ENCODE measurements at places on chromosomes 16 and 17. TPM values are rescaled to one million over a fixed set of nuclear protein-coding genes. Genes with fewer than 3 reads are reported as not detected.

DNA sequence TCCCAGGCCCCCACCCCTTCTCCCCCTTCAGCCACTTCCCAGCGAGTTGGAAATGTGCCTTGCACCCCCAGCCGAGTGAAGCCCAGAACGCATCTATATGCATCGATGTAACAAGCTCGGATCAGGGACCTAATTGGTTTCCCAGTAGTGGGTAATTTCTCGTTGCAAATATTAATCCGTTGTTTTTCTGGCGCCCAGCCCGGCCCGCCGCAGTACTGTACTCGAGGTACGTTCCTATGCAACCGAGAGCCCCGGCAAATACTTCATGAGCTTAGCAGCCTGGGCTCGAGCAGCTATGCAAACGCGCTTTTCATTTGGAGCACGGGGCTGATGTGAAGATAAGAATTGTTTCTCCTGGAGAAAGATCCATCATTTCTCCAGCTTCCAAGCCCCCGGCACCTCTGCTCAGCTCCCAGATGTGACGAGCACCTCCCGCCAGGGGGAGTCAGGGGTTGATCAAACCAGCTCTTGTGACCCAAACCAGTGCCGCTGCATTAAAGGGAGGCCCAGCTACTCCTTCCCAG lies 229.8 kb downstream of the KATNIP start:
- DNase-seq = peak; percentile 84

The ZFPM1 gene
- 0.96 TPM for total RNA-seq

GRCh38 chr16:21277927-21278706 lies at the start of gene CRYM:
TSS of gene CRYM (minus strand) at chr16:21278290. CDS start at chr16:21278251, 39 bp downstream.
- DNase-seq = peak; percentile 88

DNA sequence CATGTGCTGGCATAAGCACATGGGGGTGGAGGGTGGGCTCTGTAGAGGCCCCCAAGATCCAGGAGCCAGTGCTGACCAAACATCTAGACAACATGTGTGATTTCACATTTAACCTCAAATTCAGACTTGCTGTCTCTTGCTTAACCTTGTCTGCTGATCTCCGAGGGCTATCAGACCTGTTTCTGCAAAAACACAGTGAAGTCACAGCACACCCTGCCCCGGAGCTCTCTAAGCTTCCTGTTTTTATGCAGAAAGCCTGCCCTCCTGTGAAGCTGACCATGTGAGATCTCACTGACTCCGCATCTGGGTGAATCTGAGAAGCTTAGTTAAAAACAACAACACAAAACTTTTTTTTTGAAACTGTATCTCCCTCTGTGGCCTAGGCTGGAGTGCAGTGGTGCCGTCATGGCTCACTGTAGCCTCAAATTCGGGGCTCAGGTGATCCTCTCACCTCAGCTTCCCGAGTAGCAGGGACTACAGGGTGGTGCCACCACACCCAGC lies 6.6 kb upstream of the DPEP2 start:
- no peak for DNase-seq

GRCh38 chr17:72204742-72205141 lies 83.9 kb downstream of the SOX9 start:
- no peak for DNase-seq

The NOL11 gene
- total RNA-seq = 90.4 TPM

- no peak for DNase-seq
Observed at GRCh38 chr17:2789700-2790099, 6.5 kb upstream of the RAP1GAP2 start.

The UNC13D gene
- total RNA-seq = 0.96 TPM

GRCh38 chr17:70258465-70258864 lies 89.1 kb downstream of the KCNJ2 start:
- DNase-seq = no peak

DNA sequence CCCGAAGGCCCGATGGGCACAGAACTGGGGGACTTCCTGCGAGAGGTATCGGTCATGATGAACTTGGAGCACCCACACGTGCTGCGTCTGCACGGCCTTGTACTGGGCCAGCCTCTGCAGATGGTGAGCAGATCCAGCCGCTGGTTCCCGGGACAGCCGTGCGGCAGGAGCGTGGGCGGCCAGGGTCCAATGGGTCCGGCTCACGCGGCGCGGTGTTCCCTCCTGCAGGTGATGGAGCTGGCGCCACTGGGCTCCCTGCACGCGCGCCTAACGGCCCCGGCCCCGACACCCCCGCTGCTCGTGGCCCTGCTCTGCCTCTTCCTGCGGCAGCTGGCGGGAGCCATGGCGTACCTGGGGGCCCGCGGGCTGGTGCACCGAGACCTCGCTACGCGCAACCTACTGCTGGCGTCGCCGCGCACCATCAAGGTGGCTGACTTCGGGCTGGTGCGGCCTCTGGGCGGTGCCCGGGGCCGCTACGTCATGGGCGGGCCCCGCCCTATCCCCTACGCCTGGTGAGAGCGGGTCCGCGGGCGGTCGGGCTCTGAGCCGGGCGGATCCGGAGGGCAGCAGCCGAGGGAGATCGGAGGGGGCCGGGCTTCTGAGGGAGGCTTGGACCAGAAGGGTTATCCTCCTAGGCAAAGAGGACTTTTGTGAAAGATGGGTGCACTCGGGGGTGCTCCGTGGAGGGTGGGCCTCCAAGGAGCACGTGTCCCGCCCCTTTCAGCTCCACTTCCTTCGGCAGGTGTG lies 3.0 kb downstream of the TNK1 start:
- peak; percentile 91 for DNase-seq

DNA sequence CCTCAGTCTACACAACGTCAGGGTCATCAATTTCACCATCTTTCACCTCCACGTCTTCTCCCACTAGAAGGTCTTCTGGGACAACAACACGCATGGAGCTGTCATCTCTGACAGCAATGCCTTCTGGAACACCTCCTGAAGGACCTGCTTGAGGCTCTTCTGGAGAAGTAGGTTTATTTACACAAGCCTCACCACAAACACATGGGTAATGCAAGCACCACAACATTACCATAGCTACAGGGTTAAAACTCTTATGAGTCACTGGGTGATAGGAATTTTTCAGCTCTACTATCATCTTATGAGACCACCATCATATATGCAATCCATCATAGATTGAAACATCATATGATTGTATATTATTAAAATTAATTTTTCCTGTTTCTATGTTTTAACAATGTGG lies 215.4 kb downstream of the CHD9NB start:
- DNase-seq = no peak

DNA sequence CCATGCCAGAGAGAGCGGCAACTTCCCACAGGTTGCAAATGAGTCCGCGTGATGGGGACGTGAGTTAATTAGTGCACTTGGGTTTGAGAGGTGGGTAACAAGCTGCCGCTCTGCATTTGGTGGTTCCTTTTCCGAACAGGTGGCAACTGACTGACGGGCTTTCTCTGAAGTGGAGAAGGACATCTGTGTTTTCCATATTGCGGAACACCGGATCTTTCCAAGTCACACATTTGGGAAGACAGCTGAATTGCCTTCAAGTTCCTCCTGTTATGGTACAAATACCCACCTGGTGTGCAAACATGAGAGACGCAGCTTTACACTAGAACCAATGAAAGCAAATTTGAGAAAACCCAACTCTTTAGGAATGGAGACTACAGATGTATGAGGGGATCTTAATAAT lies 451.3 kb upstream of the ZFHX3 start:
- DNase-seq = no peak

DNA sequence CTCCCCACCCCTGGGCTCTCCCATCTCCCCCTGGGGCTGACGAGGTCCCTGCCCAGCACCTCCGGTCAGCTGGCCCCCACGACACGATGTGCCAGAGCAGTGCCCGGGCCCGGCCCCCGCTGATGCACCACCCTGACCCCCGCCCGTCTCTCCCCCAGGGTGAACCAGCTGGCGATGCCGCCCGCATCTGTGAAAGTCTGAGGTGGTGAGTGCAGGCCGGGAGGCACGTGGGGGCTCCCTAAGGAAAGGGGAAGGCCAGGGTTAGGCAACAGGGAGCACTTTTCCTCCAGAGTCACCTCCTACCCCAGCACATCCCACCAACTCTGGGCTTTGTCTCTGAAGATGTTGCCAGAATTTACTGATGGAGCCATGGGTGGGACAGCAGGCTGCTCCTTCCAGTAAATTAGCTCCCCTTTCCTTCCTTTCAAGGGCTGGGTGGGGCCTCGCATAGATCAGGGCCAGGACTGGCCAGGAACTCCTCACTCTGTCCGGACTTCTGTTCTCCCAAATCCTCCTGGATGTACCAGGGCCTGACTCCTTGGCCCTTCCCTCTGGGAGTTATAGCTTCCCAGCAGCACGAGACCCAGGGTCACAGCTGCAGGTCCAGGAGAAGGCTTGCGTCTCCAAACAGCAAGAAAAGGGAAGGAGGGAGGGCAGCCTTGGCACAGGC lies 18.3 kb downstream of the MYBBP1A start:
- no peak for DNase-seq

GRCh38 chr16:1561266-1561665 lies 27.8 kb downstream of the TMEM204 start:
- DNase-seq = no peak

The LDHD gene
- total RNA-seq = 3.8 TPM

DNA sequence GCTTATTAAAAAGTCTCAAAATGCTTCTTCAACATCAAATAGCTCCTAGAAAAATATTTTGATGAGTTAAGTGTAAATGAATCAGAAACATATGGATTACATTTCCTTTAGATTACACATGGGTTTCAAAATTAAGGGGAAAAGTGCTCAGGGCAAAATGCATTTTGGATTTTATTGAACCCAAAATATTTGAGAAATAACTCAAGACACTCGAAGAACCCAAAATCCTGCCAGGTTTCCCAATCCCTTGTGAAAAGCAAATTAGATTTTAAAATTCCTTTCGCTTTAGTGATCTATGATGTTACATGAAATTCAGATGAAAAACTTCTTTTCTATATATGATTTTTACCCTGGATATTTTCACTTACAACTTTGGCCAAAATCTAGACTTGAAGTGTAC lies 847.4 kb upstream of the SOX9 start:
- DNase-seq = no peak

- DNase-seq = peak; percentile 43
Observed at GRCh38 chr17:14396547-14396946, 95.7 kb downstream of the HS3ST3B1 start.

DNA sequence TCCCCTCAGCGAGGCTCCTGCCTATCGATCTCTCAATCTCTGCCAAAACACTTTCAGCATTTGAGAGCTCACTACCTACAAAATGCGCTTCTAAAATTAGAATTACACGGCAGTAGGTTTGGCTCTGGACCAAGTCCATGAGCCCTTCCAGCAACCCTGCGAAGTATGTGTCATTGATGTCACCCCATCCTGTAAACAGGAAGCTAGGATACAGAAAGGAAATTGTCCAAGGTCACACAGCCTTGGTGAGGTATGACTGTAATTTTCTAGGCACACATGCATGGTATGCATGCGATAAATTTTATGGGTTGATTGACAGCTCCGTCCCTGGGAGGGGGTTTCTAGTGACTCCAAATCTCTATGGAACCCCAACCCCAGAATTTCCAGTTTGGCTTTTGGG lies 330.3 kb upstream of the CDH5 start:
- DNase-seq = no peak

The CDH16 gene
- not detected for total RNA-seq

DNA sequence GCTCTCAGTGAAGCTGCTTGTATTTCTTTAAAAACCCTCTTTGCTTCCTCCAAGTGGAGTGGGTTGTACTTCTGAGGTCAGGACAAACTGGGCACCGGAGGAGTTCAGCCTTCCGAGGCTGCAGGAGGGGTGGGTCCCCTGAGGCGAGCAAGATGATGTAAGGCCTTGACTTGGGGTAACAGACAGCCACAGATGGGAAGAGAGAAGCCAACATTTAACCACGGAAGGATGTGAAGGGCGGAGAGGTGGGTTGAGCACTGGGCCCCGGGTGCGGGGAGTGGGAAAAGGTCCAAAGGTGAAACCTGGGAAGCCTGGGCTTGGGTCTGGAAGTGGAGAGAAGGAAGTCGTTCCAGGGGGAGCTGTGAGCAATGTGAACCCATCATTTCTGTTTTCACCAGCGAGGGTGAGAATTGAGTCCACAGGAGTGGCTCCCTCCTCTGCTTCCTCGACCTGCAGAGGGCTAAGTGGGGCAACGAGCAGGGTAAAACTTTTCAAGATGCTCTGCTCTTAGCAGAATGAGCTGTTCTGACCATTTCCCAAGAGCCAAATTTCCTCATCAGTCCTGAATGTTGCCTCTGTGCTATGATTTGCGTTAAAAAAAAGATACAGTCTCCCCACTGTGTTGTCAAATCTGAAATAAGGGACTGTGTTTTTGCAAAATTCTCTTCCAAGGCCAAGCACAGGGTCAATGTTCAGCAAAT lies 137.7 kb upstream of the CRHR1 start:
- no peak for DNase-seq

- DNase-seq = no peak
Observed at GRCh38 chr17:33342025-33342424, 48.9 kb upstream of the ASIC2 start.

The EME1 gene
- 26.6 TPM for total RNA-seq

The NPIPA5 gene
- 0.87 TPM for total RNA-seq

DNA sequence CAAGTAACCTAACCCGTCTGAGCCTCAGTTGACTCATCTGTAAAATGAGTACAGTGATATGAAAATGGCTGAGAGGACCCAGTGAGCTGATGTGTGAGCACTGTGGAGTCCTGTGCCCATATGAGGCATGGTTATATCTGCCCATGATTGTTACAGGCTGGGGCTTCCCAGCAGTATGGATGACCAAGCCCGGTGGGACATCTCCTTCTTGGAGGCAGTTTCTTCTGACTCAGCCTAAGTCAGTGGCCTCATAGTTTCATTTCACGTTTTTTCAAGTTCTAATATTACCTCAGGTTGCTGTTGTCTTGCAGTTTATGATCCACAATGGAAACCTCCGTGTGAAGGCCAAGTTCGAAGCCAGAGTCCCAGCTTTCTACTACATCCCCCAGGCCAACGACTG lies 4.8 kb downstream of the ADAP2 start:
- DNase-seq = no peak

The KRT12 gene
- not detected for total RNA-seq

DNA sequence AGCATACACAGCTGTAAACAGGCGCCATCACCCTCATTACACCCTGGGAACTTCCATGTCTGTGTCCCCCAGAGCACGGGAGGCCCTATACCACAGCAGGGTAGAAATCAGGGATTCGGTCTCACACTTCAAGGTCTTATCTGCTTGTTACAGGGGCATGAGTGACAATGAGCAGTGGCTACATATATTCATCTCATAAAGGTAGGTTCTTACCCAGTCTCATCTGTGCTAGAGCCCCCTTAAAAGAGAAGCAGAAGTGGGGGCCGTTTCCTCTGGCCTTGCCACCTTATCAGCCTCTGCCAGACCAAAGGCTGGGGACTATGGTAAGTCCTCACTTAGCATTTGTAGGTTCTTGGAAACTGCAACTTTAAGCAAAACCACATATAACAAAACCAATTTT lies 46.5 kb downstream of the IRX5 start:
- DNase-seq = no peak

- peak; percentile 86 for DNase-seq
Observed at GRCh38 chr16:73062743-73063733, 15.1 kb upstream of the ZFHX3 start.

- DNase-seq = no peak
Observed at GRCh38 chr17:63984651-63985386, 12.1 kb upstream of the SCN4A start.

The NRN1L gene
- 2.0 TPM for total RNA-seq

DNA sequence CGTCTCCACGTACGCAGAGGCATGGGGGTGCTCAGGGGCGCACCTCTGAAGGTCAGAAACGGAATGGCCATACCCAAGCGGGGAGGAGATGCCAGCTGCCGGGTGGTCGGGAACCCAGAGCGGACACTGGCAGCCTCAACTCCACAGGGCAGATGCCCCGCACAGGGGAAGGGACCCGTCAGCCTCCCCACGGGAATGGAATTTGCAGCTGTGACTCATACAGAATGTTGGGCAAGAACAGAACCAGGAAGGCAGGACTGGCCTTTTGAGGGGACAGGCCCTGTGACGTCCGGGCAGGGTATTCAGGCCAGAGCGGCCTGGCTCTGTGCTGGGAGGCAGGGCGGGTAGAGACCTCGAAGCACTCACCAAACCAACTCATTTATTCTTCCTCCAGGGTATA lies 7.5 kb downstream of the TK1 start:
- DNase-seq = no peak

The CCL18 gene
- not detected for total RNA-seq

Measured in neural progenitor cell (in vitro differentiated cells).